ENCODE measurements at places on chromosomes 2 and 18.

DNA sequence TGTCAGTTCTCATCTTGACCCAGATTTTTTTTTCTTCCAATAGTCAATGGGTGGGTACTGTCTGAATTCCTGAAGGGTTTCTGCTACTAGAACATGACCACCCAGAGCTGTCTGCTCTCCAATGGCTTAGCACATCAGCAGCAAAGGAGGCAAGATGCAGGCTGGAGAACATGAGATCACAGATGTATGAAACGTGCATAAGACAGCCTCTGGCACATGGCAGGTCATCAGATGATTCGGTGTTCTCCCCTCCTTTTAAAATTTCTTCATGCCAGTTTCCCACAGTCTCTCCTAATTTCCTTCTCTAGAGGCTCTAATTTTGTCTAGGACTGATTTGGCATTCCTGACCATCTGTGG is 359.3 kb upstream of the TNP1 start:
- no peak for DNase-seq

- no peak for DNase-seq
These were observed 97.4 kb upstream of the FHL2 start for GRCh38 chr2:105496271-105496670.

GRCh38 chr2:123164216-123164615 is 860.9 kb upstream of the CNTNAP5 start:
- no peak for DNase-seq

- no peak for DNase-seq
These were observed 144.2 kb upstream of the NABP1 start for GRCh38 chr2:191533693-191534180.

- DNase-seq = no peak
These were observed 77.2 kb upstream of the TXNDC2 start for GRCh38 chr18:9808295-9809241.

GRCh38 chr2:151051574-151052220 is 210.0 kb downstream of the RBM43 start:
- no peak for DNase-seq

GRCh38 chr2:19783935-19784334 is 117.8 kb downstream of the TTC32 start:
- DNase-seq = no peak

DNA sequence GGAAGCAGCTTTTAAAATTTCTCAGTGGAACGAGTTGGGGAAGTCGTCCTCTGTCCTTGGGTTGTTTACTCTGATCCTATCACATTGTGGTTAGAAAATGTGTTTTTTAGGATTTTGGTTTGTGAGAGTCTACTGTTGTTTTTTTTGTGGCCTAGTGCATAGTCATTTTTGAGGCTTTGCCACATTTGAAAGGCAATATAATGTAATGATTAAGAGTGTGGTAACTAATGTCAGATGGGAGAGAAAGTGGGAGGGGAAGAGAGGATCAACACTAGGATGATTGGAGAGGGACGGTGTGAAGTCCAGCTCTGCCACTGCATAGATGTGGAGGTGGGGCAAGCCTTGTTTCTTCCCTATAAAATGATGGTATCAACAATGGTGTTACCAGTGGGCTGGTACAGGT is 8.5 kb downstream of the SP140L start:
- no peak for DNase-seq

GRCh38 chr2:40098786-40099470 is 319.9 kb upstream of the THUMPD2 start:
- no peak for DNase-seq

- no peak for DNase-seq
These were observed 16.8 kb upstream of the EN1 start for GRCh38 chr2:118864207-118864606.

DNA sequence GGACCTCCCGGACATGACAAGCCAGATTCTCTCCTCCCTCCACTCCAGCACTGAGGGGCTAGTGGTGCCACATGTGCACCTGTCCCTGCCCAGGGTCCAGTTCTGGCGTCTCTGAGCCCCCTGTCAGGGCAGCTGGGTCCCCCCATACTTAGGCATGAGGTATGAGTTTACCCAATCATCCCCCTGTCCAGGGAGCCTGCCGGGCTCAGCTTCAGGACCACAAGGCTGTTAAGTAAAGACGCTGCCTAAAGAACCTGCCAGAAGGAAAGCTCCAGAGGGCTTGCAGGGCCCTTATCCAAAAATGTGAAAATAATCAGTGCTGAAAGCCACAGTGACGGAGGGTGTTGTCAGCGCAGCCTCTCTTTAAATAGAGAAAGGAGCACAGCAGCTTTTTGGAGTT is 40.0 kb downstream of the SH3BP4 start:
- DNase-seq = no peak

GRCh38 chr2:202042444-202042843 is 8.8 kb downstream of the FZD7 start:
- no peak for DNase-seq

DNA sequence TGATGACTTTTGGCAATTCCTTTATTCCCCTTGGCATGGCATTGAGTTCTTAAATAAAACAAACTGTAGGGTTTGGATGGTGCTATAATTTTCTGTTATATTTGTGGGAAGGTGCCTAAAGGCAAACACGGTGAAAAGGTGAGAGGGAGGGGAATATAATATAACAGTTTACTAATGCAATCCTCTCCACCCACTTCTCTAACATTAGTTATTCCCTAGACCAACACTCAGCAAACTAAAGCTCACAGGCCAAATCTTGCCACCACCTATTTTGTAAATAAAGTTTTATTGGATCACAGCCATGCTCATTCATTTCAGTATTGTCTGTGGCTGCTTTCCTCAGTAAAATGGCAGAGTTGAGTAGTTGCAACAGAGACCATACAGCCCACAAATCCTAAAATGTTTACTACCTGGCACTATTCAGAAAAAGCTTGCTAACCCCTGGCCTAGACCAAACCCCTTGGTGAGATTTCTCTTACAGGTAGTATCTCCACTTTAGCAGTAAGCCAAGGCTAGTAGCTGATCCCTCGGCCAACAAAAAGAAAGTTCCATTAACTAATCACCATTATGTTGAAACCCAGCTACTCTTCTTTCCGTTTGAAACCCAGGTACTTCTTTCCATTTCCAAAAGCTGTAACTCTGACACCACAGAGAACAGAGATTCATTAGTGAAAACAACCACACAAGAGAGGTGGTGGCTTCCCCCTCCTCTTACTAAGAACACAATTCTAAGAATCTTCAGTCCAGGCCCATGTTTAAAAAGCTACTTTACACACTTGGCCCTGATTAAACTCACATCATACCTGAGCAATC is 136.1 kb upstream of the CHAC2 start:
- no peak for DNase-seq

DNA sequence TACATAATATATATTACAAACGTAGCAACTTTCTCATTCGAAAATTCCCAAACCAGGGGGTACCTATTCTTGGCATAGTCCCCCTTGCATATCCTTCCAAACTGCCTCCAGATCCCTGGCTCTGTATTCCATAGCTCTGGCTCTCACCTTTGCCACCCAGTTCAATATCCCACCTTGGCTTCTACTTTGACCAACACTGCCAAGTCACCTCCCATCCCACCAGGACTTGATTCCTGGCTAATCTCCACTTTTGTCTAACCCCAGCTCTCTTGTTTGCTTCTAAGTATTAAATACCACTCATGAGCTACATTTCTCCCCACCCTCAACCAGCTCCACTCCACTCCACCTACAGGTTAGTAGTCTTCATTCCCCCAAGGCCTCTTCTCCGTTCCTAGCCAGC is 103.2 kb upstream of the WDR75 start:
- DNase-seq = no peak

DNA sequence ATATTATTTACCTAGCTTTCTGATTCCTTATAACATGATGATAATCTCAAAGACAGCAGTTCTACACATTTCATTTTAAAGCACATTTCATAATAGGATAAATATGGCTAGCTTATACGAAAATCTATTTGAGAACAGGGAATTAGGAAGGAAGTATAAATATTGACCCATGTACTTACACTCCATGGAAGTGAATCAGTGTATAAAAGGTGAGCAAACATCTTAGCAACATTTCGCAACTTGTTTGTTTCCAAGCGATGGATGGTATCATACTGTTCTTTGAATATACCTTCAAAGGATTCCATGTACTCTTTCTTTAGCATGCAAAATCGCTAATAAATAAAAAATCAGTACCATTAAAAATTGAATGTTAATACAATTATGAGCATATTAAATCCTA is 53.1 kb downstream of the CWC22 start:
- no peak for DNase-seq

GRCh38 chr2:191664823-191665677 is 12.9 kb upstream of the NABP1 start:
- no peak for DNase-seq

GRCh38 chr18:12059334-12060181 is 34.1 kb upstream of the ANKRD62 start:
- no peak for DNase-seq
